ENCODE measurements at places on chromosomes 7 and 10.

DNA sequence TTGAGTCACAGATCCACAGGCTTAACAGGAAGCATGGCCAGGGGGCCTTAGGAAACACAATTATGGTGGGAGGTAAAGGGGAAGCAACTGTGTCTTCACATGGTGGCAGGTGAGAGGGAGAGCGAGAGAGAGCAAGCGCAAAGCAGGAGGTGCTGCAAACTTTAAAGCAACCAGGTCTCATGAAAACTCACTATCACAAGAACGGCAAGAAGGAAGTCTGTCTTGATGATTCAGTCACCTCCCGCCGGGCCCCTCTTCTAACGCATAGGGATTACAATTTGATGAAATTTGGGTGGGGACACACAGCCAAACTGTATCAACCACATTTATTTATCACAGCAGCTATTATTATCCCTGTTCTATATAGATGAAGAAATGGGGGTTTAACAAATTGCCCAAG, 201.6 kb downstream of the DPP6 start:
- no peak for DNase-seq

DNA sequence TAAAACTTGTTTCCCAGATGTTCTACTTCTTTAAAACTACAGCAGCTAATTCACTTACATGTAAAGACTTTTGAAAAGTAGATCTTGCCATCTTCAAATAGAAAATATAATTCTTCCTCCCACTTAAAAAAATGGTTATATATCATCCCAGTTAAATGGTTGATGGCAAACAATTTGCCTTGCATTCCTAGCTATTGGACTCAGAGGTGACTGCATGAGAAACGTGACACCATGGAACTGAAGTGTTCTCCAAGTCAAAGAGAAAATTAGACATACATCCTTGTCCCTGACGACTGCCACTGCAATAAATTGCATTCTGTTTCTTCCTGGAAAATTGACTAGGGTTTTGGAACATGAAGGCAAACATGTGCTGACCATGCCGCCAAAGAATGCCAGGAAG, 95.0 kb upstream of the POM121L12 start:
- DNase-seq = no peak

DNA sequence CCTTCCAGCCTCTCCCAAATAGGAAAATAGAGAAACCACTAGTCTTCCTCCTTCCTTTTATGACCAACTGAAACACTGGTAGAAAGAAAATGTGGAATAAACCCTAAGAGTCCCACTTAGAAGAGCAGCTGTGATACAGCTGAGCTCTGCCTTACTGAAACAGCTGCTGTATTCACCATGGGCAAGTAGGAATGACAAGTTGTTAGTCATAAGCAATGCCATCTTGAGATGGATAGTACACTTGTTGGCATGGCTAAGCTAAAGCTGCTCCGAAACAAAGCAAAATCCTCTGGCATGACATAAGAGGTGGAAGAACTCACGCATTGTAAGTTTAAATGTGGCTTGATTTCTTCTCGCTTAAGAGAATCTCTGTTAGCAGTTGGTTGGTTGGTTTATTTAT, 48.3 kb upstream of the TMEM236 start:
- DNase-seq = no peak

DNA sequence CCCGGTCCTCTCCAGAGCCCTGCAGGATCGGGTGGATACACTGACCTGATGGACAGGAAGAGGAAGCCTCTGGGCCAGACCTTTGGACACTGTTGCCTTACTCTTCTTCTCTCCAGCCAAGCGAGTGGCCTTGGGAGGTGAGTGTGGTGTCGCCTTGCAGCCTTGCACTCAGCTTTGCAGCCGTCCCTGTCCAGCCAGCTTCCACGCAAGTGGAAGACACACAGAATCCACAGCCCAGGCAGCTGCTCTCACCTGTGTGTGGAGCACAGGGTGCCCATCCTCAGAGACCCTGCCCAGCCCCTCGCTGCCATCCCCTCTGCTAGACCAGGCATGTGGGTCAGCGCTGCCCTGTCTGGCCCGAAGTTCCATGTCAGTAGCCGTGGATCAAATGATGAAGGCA, 239.1 kb downstream of the EBF3 start:
- DNase-seq = no peak

DNA sequence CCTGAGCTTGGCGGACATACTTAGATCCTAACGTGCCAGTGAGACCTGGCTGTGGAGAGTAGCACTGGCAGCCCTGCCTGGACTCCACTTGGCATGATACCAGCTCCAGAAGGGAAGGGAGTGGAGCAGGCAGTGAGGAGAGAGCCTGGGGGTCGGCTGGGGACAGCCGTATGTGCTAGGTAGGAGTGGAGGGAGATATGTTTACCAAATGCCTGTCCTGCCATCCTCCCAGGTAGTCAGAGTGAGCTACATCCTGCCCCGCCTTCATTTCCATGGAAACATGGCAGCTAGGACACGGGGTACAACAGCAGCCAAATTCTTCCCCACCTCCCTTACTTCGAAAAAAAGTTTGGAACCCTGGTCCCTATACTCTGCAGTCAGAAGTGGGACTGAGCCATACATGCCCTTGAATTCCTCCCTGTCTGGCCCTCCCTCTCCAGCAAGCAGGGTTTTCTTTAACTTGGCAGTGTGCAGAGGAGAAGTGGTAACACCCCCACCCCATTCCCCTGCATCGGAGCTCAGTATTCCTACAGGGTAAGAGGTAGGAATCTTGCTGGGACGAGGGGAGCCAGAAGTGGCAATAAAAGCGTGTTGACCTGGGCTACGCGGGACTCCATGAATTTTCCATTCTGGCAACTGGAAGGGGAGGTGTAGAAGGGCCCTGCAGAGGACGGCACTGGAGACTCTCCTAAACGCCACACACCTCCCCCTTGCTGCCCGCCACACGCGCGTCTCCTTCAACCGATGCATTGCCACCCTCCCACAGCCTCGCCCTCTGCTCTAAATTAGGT, 20.0 kb upstream of the SMO start:
- no peak for DNase-seq

GRCh38 chr7:34973400-34973760, 63.9 kb downstream of the DPY19L1 start:
- DNase-seq = no peak

Data from AG09319 (cell line).